ENCODE measurements at places on chromosomes 7 and 10. TPM values are rescaled to one million over a fixed set of nuclear protein-coding genes. Genes with fewer than 3 reads are reported as not detected.

Gene CLEC2L
- not detected for total RNA-seq

Gene OR6V1
- total RNA-seq = not detected

Gene CHAT
- not detected for total RNA-seq

Gene CDHR3
- 8.7 TPM for total RNA-seq

Gene OR2A1
- 0.14 TPM for total RNA-seq

Gene EBLN1
- not detected for total RNA-seq

Gene METTL2B
- total RNA-seq = 49.0 TPM

Gene DHTKD1
- total RNA-seq = 14.5 TPM

Gene VWDE
- 0.14 TPM for total RNA-seq

Gene ACTL6B
- not detected for total RNA-seq

Gene LRRTM3
- total RNA-seq = 0.14 TPM

Gene CSTF2T
- total RNA-seq = 39.9 TPM

Gene TAS2R4
- 3.5 TPM for total RNA-seq

Gene TBX20
- 0.35 TPM for total RNA-seq

Gene SH2D4B
- 0.92 TPM for total RNA-seq

Gene CPN1
- not detected for total RNA-seq

Gene ECD
- 34.8 TPM for total RNA-seq

Gene IRF5
- total RNA-seq = 25.0 TPM

Gene BRAF
- total RNA-seq = 31.5 TPM

Gene GNAT3
- total RNA-seq = not detected

Gene NUTM2A
- 0.81 TPM for total RNA-seq

Gene SAP25
- 1.1 TPM for total RNA-seq

Gene LIPK
- total RNA-seq = not detected

Gene NRCAM
- 2.4 TPM for total RNA-seq

Gene SFRP5
- 0.41 TPM for total RNA-seq

Gene SPDYE8
- not detected for total RNA-seq

Gene STEAP1B
- total RNA-seq = 1.1 TPM

Gene PDZD7
- total RNA-seq = 1.1 TPM

Gene TUBB8
- total RNA-seq = not detected

Gene GRIFIN
- not detected for total RNA-seq

Gene CCDC172
- not detected for total RNA-seq

Gene LFNG
- 24.1 TPM for total RNA-seq
